GM20000 (cell line): ENCODE measurements at places on chromosomes 3 and 15.

DNA sequence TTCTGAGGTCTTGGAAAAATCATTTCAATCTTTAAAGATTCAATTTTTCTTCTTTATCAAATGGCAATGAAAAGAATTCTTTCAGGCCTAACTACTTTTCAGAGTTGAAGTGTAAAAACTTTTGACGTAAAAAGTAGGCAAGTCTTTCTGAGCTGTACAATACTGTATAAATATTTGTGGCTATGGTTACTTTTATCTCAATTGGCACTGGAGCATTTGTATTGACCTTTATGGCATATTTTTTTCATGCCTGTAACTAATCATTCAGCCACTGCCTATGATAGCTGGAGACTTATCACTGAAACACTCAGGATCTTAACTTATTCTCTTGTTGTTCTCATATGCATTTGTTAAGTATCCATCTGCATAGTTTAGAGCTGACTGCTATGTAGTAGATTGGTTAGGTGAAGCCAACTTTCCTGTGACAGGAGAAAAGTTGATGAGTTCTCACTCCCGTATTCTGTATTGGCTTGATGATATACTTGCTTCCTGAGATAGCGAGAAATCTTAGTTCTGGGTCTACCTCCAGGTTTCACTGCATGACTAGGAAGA lies 290.4 kb upstream of the TBL1XR1 start:
- no peak for DNase-seq

- DNase-seq, result no peak
Observed at GRCh38 chr3:173911446-173911845, 513.9 kb downstream of the NLGN1 start.

DNA sequence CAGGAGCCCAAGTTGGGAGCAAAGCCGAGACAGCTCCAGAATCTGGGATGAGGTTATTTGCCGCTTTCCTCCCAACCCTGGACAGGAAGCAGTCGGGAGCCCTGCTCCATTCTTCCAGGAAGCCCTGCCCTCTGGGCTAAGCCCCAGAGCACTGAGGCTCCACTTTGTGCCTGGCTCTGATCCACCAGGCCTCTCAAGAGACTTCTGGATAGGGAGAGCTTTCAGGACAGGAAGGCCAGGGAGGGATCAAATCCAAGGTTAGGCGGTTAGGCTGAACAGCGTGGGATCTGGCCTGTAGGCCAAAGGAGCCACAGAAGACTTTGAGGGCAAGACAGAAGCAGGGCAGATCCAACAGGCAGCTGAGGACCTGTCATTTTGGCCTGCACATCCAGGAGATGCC lies 835 bp downstream of the STOML1 start:
- no peak for DNase-seq

DNA sequence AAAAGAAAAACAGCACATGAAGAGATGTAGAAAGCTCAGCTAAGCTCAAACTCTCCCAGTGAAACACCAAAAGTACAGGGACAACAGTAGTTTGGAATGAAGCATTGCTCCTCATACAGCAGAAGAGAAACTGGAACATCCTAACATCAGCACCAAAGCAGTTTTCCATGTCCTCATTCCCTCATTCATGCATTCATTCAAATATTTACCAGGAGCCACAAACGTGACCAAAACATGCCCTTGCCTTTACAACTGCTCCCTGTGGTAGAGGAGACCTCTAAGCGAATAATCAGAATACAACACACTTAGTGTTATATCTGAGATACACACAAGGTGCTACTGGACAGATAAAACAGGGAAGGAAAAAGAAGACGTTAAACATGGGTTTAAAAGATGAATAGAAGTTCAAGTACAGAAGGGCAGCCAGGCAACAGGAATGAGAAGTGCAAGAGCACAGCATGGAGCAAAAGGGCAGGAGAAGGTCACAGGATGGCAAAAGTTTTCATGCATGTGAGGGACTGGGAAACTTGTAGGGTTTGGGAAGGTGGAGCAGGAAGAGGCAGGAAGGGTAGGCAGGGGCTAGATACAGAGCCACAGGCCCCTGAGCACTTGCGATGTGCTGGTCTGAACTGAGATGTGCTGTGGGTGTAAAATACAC lies 58.5 kb upstream of the LMCD1 start:
- no peak for DNase-seq

GRCh38 chr3:17088602-17089313 lies 204.0 kb downstream of the PLCL2 start:
- no peak for DNase-seq

DNA sequence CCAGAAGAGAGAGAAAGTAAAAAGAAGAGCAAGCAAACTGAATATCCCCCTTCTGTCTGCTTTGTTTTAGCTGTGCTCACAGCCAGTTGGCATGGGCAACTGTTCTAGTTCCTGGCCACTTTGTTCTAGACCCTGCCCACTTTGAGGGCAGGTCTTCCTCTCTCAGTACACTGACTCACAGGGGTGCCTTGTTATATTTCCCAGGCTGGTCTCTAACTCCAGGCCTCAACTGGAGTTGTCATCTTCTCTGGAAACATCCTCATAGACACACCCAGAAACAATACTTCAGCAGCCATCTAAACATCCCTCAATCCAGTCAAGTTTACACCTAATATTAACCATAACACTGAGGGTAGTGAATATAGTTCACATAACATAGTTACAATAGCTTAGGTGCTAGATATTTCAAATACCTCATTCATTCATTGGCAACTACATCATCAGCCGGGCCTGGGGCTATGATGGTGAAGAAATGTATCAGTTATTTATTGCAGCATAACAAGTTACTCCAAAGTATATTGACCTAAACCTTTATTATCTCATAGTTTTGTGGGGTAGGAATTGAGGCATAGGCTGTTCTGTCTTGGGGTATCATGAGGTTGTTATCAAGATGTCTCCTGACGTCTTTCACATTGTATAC lies 106.0 kb downstream of the UBE2E2 start:
- DNase-seq, result no peak

DNA sequence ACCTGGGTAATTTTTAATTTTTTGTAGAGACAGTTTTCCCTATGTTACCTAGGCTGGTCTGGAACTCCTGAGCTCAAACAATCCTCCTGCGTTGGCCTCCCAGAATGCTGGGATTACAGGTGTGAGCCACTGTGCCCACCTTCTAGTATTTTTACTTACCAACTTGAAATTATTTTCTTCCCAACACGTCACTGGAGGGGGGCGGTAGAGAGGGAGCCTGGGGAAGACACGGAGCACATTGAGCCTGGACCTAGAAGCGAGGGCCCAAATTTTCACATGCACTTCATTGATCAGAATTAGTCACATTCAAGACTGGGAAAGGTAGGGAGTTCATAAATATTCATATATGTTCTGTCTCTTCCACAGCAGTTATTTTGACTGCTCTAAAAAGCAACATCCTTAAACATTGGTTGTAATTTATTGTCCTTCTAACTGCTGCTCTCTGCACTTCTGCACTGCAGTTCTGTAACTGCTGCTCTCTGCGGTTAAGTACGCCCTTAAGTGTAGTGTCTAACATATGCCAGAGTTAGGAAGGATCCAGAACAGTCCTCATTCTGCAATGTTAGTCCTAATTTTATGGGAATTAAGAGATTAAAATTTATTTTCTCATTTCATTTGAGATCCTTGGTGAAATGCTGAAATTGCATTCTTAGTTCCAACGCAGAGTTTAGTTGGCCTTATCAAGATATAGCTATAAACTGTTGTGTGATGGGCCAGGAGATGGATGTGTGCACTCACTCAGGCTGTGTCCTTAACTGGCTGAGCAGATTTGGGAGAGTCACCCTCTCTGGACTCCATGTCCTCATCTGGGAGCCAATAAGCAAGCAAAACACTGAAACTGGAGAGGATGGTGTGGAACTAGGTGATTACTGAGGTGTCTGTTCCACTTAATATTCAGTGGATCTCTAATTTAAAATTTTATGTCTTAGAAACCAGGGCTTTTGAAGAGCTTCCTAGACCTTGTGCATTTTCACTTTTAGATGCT lies 98.2 kb downstream of the STRIT1 start:
- no peak for DNase-seq

DNA sequence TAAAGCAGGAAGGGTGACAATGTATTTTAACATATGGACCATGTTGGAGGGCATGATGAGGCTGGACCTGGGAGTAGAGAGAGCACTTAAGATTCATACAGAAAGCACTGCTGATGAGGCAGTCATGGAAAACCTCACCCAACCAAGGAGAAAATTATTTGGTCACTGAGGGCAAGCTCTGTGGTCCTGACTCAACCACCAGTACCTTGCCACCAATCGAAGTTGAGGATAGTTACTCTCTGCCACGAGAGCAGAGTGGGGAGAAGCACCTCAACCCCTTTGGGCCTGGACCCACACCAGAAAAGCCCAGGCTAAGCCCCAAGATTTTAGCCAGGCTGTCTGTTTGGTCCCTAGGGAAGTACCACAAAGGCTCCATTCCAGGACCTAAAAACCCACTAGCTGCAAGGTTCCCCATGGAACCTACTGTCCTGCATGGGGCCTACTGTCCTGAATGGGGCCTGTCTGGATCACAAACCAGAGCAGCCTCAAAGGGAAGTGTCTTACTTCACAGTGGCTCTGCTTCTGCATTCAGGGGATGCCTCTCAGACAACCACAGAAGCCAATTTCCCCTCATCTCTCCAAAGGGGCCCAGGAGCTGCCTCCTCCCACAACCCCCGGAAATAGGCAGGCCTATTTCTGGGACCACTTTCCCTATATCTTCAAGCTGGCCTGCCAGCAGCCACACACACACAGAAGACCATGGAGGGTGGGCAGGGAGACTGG lies 4.2 kb downstream of the CCDC71 start:
- no peak for DNase-seq

DNA sequence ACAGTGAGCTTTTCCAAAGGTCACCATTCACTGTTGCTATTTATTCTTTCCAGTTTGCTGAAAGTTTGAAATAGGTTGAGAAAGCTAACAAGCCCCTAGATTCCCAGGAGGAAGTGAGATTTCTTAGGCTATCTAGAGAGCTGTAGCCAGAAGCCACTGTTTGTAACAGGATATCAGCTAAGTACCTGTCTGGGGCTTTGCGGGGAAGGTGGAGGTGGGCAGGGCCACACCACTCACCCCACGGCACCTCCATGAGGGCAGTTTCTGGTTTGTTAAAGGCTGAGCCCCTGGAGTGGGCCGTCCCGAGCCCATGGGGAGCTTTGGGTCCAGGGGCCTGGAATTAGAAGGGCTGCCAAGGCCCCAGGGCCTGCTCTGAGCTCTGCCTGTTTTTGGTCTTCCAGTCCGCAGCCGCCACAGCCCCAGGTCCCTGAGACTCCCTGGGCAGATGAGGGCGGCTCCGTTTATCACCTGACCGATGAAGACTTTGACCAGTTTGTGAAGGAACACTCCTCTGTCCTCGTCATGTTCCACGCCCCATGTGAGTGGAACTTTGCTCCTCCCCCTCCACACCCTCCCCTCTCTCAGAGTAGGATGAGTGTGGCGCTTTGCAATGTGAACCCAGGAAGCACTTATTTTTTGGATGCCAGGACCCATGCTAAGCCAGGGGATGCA lies 63.4 kb downstream of the PDIA5 start:
- DNase-seq, result no peak

DNA sequence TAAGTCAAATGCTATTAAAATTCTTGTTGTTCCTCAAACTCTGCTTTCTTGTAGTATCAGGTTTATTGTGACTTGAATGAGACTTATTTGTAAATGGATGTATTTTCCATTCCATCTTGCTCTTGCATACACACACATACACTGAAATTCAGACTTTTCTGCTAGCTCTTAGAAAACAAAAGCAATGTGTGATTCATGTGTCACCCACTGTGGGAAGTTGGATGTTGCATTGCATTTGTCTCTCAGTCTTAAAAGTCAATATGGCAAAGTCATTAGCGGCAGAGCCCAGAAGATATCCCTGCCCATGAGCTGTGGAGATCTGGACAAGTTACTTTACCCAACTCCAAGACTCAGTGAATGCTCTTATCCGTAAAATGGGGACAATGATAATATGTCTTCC lies 357.2 kb upstream of the TPRG1 start:
- no peak for DNase-seq

DNA sequence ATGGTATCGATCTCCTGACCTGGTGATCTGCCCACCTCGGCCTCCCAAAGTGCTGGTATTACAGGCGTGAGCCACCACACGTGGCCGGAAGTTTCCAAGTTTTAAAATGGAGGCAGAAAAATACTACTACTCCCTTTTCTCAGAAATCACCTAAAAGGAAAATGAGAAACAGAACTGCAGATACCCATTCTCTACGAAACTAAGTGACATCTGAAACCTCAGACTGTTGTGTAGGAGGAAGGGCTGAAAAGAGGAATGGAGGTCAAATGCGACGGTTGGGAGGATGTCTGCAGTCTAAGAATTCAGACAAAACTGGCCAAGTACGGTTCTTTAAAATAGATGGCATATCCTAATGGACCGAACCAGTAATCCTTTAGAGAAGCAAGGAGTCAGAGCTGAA lies 24.1 kb downstream of the WDR48 start:
- no peak for DNase-seq

- DNase-seq, result no peak
Observed at GRCh38 chr15:85751291-85752123, 43.2 kb downstream of the KLHL25 start.

DNA sequence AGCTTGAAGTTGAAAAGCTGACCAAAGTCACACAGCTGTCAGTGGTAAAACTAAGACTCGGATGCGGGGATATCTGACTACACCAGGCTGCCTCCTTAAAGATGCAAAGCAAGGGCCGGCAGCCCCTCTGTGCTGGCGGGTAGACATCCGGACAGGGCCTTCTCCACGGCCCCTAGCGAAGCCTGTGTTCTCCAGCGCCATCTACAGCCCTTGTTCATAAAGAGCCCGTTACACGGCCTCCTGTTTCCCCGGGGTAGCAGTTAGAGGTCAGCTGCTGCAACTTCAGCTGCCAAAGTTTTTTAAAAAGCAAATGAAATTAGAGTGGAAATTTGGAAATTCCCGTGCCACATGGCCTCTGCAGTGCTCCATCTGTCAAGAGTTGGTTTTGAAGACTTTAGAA lies 383.0 kb downstream of the TBL1XR1 start:
- DNase-seq, result peak; percentile 54

DNA sequence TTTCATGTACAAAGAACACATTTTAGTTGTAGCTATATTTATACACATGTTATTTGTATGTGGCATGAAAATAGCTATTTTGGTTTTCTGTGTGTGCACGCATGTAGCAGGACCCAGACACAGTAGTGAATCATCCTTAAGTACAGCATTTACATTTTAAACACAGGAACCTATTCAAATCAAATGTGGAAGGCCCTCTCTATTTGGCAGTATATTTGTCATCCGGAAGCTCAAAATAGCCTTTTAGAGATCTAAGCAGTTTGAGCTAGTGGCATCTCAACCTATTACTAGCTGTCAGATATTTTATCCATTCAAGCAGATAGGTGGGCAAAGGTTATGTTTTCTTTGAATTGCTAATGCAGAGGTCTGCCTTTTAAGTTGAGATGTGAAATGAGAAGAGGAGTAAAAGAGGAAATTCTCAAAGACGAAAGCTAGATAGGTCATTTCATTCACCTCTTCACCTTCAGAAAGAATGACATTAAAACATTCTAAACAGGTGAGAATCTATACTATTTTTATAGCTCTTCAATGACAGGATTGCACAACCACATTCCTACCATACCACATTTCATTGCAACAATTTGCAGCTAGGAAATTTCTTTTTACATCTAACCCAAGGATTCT lies 46.3 kb upstream of the TIPARP start:
- DNase-seq, result no peak

GRCh38 chr3:29465836-29466235 lies 185.0 kb downstream of the RBMS3 start:
- no peak for DNase-seq

- DNase-seq, result peak; percentile 82
Observed at GRCh38 chr3:180912304-180913296, at the start of gene FXR1. Gene FXR1 (plus strand): TSS chr3:180912670. CDS start chr3:180912686, 16 bp downstream.

GRCh38 chr3:18217507-18218174 lies 207.5 kb downstream of the SATB1 start:
- DNase-seq, result no peak

- DNase-seq, result peak; percentile 40
Observed at GRCh38 chr3:105836533-105836932, 32.3 kb downstream of the CBLB start.
